ENCODE measurements at places on chromosomes 13 and 19. TPM values are rescaled to one million over a fixed set of nuclear protein-coding genes. Genes with fewer than 3 reads are reported as not detected.

SMIM44 gene
- total RNA-seq: 1.0 TPM

GPR183 gene
- total RNA-seq: 0.17 TPM

KMT2B gene
- 20.2 TPM for total RNA-seq

CEACAM4 gene
- not detected for total RNA-seq

IGSF23 gene
- 0.12 TPM for total RNA-seq

SLC46A3 gene
- 1.2 TPM for total RNA-seq

CD37 gene
- not detected for total RNA-seq

NFKBIB gene
- 33.1 TPM for total RNA-seq

NLRP4 gene
- not detected for total RNA-seq

NCLN gene
- 59.7 TPM for total RNA-seq

ZNF582 gene
- total RNA-seq: 2.5 TPM

ZNF473 gene
- 5.1 TPM for total RNA-seq

CGB1 gene
- not detected for total RNA-seq

GRIK5 gene
- total RNA-seq: 2.5 TPM

ZNF835 gene
- 4.6 TPM for total RNA-seq

LYPD5 gene
- total RNA-seq: not detected

SERPINE3 gene
- 0.07 TPM for total RNA-seq

SCN1B gene
- 1.5 TPM for total RNA-seq

ZNF135 gene
- 3.5 TPM for total RNA-seq

FRY gene
- total RNA-seq: 0.52 TPM

PRTN3 gene
- not detected for total RNA-seq

IL4I1 gene
- 9.5 TPM for total RNA-seq

LILRA1 gene
- not detected for total RNA-seq

SPINT2 gene
- total RNA-seq: 548 TPM

GJB2 gene
- total RNA-seq: 5.1 TPM

ZNF563 gene
- total RNA-seq: 9.7 TPM

RCBTB1 gene
- 16.6 TPM for total RNA-seq

ZNF470 gene
- 1.2 TPM for total RNA-seq

CABP5 gene
- not detected for total RNA-seq

LYPD3 gene
- total RNA-seq: 0.98 TPM

ZNF836 gene
- 3.0 TPM for total RNA-seq

S1PR5 gene
- total RNA-seq: not detected

SCEL gene
- 8.5 TPM for total RNA-seq

ONECUT3 gene
- not detected for total RNA-seq

ZNF728 gene
- total RNA-seq: not detected

ATP8B3 gene
- total RNA-seq: 4.6 TPM

ZNF266 gene
- 9.1 TPM for total RNA-seq

HSPB6 gene
- total RNA-seq: 0.14 TPM

BSPH1 gene
- not detected for total RNA-seq

ZNF709 gene
- 1.9 TPM for total RNA-seq

RYR1 gene
- 0.12 TPM for total RNA-seq

ZNF132 gene
- 1.8 TPM for total RNA-seq

ZNF682 gene
- 2.8 TPM for total RNA-seq

FBXO27 gene
- total RNA-seq: 14.3 TPM

ERICH4 gene
- not detected for total RNA-seq

IQCN gene
- 0.07 TPM for total RNA-seq

ZNF417 gene
- total RNA-seq: 4.4 TPM

CILP2 gene
- not detected for total RNA-seq

ZNF726 gene
- 5.9 TPM for total RNA-seq

SIGLEC8 gene
- total RNA-seq: not detected

GSX1 gene
- total RNA-seq: not detected

SIN3B gene
- total RNA-seq: 24.8 TPM

ZBTB32 gene
- total RNA-seq: not detected

ZNF136 gene
- total RNA-seq: 1.4 TPM

KLF5 gene
- 26.6 TPM for total RNA-seq

KLK7 gene
- 9.3 TPM for total RNA-seq

ATP4A gene
- total RNA-seq: not detected
